Immature natural killer cell (primary cell): ENCODE measurements at places on chromosomes 7 and 10.

DNA sequence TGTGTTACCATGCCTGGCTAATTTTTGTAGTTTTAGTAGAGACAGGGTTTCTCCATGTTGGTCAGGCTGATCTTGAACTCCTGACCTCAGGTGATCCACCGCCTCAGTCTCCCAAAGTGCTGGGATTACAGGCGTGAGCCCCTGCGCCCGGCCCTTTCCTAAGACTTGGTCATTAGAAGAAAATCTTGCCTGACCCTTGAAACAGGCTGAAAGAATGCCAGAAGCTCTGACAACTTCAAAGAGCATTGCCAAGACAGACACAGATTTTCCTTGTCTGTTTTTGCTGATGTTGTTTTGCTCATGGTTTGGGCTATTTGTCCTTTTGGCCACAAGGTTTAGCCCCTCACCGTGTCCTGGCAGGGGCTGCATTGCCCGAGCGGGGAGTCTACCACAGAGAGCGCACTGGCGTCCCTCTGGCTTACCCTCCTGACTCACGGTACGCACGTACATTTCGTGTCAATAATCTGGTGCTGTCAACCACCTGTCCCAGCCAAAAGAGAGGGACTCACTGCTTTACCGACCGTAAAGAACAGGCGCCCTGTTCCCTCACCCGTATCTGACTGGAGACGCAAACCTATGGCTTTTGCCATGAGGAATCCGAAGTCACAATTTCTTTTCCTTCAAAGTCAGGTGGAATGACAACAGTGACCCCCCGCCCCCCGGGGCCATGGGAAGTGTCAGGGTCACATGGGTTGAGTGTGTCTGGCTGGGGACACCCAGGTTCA is 10.1 kb upstream of the INPP5A start:
- no peak for DNase-seq

- DNase-seq: no peak
Observed at GRCh38 chr7:103686064-103686463, 240.1 kb upstream of the SLC26A5 start.

GRCh38 chr7:101093906-101094305 is 8.6 kb downstream of the TRIM56 start:
- no peak for DNase-seq

GRCh38 chr7:11313801-11314200 is 340.1 kb downstream of the PHF14 start:
- no peak for DNase-seq

DNA sequence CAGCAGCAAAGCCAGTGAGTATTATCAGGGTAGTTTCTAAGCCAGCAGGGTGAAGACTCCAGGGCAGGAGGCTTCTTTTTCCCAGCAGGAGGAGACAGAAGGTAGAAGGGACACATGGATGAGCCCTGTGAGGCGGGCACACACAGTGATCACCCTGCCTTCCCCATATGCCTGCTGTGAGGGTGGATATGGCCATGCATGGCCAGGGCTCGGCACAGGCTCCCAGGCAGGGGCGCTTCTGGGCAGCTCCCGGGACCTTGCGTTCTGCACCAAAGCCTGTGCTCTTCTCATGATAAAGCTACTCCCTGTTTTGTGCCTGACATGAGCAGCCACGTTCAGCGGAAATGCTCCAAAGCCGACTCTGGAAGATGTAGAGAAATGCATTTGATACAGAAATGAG is 807.2 kb downstream of the TYW1 start:
- DNase-seq: no peak

GRCh38 chr7:118870187-118870586 is 645.7 kb downstream of the ANKRD7 start:
- no peak for DNase-seq

DNA sequence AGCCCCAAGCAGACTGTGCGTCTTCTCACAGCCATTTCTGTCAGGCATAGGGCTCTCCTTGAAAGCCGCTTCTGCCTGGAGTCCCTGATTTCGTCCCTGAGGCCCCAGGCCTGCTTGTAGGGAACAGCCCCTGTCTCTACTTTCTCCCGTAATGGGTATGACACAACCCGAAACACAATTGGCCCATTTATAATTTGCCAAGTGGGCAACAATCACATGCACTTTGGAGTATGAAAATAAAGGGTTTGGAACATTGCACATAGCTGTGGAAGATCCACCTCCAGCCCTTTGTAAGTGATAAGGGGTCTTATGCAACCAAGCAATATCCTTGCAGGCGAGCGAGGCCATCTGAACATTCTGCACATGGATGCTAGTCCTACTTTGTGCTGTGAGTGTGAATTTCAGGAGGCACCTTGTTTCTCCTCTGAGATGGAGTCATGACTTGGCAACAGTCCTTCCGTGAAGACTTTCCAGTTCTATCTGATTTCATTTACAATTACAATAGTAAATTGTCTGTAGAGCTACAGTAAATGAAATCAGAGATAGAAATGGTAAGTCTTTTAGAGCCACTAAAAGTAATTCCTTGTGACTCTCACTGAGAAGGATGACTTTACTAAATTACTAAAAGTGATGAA is 141.5 kb downstream of the CUBN start:
- no peak for DNase-seq

GRCh38 chr10:80506189-80506575 is 31.5 kb upstream of the SH2D4B start:
- DNase-seq: no peak

GRCh38 chr10:81920213-81920829 is 45.3 kb downstream of the NRG3 start:
- no peak for DNase-seq

DNA sequence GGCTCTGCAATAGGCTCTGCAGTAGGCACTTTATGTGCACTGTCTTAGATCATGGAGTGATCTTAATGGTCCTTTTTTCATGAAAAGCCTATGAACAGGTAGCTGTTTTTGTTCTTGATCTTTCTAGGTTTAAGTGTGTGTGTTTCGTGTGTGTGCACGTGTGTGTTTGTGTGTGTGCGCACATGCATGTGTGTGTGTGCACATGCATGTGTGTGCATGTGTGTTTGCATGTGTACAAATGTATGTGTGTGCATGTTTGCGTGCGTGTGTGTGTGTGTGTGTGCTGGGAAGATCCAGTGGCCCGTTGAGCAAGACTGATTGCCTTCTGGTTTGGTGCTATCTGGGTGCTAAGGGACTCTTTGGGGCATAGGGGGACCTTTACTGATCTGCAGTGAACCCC is 334.8 kb downstream of the GLRX3 start:
- DNase-seq: no peak

- no peak for DNase-seq
Observed at GRCh38 chr7:112622159-112622715, 141.4 kb downstream of the LSMEM1 start.

- DNase-seq: peak; percentile 52
Observed at GRCh38 chr7:24965831-24966708, 13.9 kb downstream of the OSBPL3 start.

- DNase-seq: no peak
Observed at GRCh38 chr7:55546814-55547213, 25.5 kb downstream of the VOPP1 start.

- no peak for DNase-seq
Observed at GRCh38 chr7:45187089-45187945, 29.7 kb downstream of the RAMP3 start.

- DNase-seq: no peak
Observed at GRCh38 chr10:5915451-5915850, 25.4 kb downstream of the FBH1 start.

DNA sequence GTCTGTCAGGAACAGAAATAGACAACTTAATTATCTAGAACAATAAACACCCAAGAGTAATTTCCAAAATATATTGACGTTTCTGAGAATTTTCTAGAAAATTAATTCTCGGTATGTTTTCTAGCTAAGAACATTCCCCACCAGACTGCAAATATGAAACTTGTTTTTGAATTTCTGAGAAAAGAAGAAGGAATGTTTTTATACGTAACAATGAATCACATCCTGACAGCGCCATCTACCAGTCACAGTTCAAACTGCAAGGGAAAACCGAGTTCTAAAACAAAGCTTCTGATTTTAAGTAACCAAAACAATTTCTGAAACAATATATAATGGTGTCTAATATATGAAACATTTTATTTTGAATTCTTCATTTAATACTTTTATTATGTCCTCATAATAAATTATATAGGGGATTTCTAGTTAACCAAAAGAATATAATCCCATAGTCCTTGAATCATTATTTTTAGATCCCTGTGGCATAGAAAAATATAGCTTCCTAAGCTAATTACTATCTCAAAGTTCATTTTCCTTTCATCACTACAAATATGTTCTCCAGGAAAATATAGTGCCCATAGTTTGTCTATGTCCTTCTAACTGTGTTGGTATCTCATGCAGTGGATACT is 34.5 kb upstream of the MEOX2 start:
- DNase-seq: no peak

DNA sequence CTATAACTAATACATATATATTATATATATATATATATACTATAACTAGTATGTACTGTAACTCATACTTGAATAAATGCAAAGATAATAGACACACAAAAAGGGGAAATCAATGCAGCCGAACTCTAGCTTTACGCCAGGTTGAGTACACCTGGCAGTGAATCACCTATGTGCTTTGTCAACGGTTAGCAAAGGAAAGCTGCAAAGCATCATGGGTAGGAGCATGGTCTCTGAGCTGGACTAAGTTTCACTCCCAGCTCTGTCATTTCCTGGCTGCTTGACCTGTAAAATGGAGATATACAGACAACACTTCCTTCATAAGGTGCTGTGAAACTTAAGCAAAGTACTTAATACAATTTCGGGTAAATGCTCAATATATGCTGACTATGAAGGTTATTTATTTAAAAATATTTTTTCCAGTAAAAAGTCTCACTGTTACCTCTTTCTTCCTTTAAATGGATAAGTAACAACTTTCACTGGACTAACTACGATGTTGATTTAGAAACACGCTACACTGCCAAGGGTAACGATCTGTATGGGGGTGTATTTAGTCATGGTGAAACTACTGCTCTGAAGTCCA is 61.7 kb upstream of the ITGA8 start:
- no peak for DNase-seq

GRCh38 chr7:69603351-69603750 is 5.1 kb downstream of the AUTS2 start:
- no peak for DNase-seq
